ENCODE measurements at places on chromosomes 1 and 21.

DNA sequence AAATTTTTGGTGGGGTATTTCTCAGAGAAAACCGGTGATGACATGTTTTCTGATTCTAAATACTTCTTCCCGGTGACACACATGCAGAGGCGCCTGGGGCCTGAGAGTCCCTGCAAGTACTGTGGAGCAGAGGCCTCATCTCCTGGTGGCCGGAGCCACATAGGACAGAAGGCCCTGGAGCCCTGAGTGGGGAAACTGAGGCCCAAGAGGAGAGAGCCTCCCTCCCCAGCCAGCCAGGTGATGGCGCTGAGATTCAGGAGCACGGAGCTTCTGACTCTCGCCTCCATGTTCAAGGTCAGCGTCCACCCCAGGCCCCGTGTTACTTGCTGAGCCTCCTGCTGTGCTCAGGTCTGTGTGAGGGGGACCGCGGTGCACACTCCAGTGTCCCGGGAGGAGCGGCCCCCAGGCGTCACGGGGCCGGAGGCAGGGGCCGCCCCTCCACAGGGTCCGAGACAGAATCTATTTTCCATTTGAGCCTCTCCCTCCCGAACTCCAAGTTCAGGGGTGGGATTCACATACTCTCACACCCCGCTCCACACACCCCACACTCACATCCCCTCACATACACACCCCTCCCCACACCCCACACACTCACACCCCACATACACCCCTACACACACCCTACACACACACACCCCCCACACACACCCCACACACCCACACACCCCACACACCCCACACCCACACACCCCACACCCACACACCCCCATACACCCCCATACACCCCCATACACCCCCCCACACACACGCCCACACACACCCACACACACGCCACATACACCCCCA, 43.8 kb downstream of the SLX9 start:
- no peak for DNase-seq

GRCh38 chr1:31765516-31765915, 1.4 kb upstream of the ADGRB2 start:
- no peak for DNase-seq

DNA sequence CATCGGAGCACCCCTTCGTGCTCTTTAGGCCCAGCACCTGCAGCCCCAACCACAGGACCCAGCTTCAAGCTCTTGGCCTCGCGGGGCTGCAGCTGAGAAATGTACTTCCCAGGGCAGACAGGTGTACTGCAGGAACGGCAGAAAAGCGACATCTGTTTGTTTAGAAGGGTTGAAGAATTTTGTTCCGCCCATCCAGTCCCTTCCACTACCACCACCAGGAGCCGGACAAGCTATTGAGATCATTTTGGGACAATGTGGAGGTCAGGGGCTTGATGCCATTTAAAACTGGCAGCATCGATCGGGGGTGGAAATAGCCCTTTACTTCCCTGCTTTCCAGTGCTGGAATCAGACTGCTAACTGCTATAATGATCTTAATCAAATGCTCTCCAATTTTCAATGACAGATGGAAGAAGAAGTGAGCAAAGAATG, 1.7 kb downstream of the SERTAD4 start:
- DNase-seq, result no peak

- no peak for DNase-seq
Observed at GRCh38 chr1:219940707-219941106, 12.3 kb upstream of the SLC30A10 start.

GRCh38 chr1:103459346-103459745, 66.2 kb upstream of the RNPC3 start:
- no peak for DNase-seq

DNA sequence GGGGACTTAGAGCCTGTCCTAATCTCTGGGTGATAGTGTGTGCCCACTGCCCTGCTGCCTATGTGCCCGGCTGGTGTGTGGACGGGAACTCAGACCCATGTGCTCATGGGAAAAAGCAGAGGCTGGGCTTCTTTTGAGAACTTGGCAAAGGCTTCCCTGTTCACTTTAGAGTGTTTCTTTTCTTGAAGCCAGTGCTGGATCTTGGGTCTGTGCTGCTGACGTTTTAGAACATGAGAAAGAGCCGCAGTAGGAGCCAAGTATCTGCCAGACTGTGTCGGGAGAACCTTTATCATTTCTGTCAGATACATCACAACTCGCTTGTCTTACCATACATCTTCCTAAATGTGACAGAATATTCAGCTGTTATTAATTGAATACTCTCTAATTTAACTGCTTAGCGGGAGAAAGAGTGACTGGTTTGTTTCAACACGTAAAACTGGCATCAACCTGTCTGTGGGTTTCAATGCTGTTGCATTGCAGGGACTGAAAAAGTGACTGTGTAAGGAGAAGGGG, 195.2 kb downstream of the PBX1 start:
- no peak for DNase-seq
